ENCODE measurements at places on chromosomes 1 and 21.

DNA sequence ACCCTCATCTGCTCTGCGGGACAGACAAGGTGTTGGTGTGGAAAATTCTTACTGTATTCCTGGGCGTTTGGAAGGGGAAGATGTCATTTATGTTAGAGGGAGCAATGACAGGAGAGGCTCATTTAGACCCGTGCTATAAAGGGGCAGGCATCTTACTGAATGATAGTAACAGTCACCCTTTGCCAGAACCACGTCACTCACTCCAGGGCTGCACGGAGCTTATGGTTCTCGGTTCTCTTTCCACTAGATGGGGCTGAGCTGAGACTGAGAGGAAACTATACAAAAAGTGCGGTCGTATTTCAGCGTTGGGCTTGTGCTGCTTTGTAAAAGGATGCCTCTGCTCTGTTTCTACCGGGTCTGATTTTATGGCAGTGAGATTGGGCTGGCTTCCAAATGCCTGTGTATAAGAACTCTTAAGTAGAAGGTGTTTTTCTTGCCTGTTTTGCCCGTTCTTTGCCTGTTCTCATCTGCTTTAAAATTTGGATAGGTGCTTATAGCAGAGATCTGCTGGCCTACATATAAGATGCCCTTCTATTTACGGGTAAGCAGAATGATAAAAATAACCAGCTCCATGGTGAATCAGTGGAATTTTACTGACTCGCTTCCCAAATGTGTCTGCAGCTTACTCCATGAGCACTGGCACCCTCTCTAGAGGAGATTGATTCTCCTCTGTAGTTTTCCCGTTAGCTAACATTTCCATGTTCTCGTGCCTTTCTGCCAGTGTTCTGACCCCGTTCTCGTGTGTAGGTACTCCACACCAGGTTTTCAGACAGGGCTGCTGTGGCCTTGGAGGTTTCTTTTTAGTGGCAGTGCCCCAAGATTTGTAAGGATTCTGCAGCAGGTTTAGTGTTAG, 55.9 kb downstream of the MRPS6 start:
- DNase-seq: peak; percentile 87

GRCh38 chr1:207956986-207957385, 46.1 kb upstream of the CD34 start:
- no peak for DNase-seq

GRCh38 chr1:43379476-43379875, 10.1 kb downstream of the MED8 start:
- DNase-seq: no peak

- peak; percentile 63 for DNase-seq
These were observed 404 bp downstream of the LRRC8C start for GRCh38 chr1:89633248-89633799.

DNA sequence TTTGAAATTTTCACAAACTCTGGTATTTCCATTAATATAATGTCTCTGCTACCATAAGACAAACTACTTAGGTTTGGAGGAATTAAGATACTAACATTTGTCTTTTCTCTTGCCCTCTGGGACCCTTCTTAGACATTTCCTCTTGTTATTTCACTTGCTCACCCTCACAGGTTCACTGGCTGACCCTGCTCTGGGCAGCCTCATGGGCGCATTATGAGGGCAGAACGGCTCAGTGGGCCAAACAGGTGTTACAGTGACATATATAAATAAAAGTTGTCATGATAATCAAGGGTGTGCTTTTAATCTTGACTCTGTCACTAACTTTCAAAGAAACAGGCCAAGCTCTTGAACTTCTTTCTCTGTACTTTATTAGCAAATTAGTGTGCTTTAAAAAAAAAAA, 46.5 kb downstream of the ZNHIT6 start:
- DNase-seq: no peak
